ENCODE measurements at places on chromosomes 6 and 20.

- DNase-seq: no peak
Observed at GRCh38 chr6:159806021-159806458, 6.0 kb downstream of the PNLDC1 start.

- no peak for DNase-seq
Observed at GRCh38 chr6:26268659-26269402, 96.2 kb upstream of the BTN3A2 start.

DNA sequence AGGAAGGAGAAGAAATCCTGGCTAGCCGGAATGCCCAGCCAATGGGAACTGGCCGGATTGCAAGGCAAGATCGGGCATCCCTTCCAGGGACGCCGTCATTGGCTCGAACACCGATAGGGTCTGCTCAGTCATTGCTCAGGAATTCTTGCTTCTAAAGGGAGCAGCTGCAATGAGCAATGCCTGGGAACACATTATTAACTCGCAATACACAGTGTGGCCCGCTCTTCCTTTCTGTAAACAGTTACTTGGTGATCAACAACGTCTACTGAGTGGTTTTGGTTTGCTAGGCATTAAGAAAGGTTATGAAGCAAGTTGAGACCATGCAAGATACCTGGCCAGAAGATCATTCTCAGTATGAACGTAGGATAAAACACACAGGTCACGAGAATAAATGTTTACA lies 165.4 kb upstream of the CITED2 start:
- no peak for DNase-seq

- DNase-seq: no peak
Observed at GRCh38 chr6:24272553-24272952, 85.3 kb downstream of the DCDC2 start.

- no peak for DNase-seq
Observed at GRCh38 chr6:159074120-159074684, 29.4 kb upstream of the TAGAP start.

- DNase-seq: no peak
Observed at GRCh38 chr6:167329014-167329413, 4.1 kb downstream of the TTLL2 start.

DNA sequence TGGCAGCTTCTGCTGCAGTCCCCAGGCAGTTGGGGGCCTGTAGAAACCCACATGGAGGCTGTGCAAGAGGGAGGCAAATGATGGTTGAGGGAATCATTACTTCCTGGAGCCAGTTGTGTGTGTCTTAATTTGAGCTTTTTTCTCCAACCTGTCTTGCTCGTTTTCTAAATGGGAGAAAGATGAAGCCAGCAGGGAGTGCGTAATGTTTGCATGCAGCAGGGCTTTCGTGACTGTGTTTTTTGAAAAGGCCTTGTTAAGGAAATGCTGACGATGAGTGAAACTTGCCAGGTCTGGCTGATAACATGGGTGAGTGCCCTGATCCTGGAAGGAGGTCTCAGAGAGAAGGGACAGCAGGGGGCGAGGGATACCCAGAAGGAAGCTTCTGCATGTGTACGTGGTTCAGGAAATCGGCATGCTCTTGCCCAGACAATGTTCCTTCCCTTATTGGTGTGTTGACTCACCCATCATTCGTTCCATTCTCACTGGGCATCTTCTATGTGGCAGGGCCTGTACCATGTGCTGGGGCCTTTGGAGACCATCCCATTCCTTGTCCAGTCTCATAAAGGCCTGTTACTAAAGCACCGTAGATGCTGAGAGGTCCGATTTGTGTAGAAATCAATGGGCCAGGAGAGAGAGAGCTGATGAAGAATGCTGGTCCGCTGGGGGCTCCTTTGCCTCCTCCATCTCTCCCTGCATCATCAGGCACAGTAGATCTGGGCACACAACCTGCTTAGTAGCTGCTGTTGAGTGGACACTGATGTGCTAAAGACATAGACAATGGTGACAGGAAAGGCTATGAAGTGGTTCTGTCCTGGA lies 27.4 kb downstream of the GLP1R start:
- no peak for DNase-seq

GRCh38 chr6:43793875-43794242 lies 23.8 kb downstream of the VEGFA start:
- no peak for DNase-seq

- DNase-seq: no peak
Observed at GRCh38 chr20:474581-474980, 12.2 kb upstream of the TBC1D20 start.

GRCh38 chr20:39109933-39110818 lies 148.0 kb downstream of the DHX35 start:
- DNase-seq: no peak

GRCh38 chr6:106070636-106071035 lies 15.5 kb upstream of the PRDM1 start:
- DNase-seq: no peak

- DNase-seq: no peak
Observed at GRCh38 chr20:61252601-61253263, 671 bp downstream of the CDH4 start.

GRCh38 chr6:93701526-93701925 lies 282.2 kb upstream of the EPHA7 start:
- no peak for DNase-seq

DNA sequence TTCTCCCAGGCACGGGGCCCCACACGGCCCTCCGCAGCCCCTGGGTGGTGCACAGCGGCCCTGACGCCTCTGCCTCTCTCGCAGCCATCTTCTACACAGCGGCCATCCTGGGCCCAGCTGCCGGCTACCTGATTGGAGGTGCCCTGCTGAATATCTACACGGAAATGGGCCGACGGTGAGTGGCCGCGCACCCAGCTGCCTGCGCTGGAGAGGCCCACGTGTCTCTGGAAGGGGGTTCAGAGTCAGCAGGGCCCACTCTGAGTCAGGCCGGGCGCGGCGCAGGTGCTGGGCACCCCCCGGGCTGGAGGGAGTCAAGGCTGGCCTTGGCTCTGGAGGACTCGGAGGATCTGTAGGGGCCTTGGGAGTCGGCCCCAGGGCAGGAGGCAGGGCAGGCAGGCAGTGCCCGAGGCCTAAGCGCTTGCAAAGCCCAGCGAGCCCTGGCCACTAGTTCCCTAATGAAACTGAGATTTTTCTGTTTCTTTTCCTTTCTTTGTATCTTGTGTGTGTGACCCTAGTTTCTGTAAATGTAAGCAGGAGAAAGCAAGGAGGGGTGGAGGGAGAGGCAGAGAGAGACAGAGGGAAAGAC lies 16.4 kb downstream of the SLCO4A1 start:
- no peak for DNase-seq

- no peak for DNase-seq
Observed at GRCh38 chr6:142476452-142476851, 174.6 kb downstream of the ADGRG6 start.

GRCh38 chr20:18543932-18544331 lies 23.3 kb upstream of the SMIM26 start:
- DNase-seq: no peak

GRCh38 chr20:63014710-63015109 lies 7.9 kb upstream of the BHLHE23 start:
- no peak for DNase-seq

- no peak for DNase-seq
Observed at GRCh38 chr6:68473433-68474210, 161.5 kb upstream of the ADGRB3 start.

DNA sequence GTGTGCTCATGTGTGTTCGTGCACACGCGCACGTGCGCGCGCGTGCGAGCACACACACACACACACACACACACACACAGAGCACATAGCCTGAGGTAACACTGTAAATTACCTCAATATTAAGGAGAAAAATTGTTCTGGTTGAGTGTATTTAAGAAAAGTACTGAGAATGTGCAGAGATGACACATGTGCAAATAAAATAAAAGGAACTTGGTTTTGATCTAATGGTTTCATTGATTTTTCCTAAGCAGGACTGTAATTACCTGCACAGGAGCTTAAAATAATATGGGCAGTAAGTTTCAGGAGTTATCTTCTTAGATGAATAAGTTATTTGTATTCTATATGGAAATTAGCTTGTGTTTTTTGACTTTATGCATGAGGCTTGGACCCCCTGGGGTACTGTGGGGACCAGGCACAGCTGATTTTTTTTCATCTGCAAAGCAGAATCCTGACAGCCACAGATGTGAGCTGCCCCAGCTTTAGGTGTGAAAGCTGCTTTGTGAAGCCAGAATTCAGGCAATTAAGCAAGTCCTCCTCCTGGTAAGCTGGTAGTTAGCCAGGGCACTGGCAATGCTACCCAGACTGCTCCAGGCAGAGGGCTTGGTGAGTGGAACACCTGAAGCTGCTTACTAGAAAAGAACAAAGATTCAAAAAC lies 1040.6 kb upstream of the CITED2 start:
- DNase-seq: no peak

GRCh38 chr6:29631209-29631810 lies 1.7 kb downstream of the GABBR1 start:
- no peak for DNase-seq

DNA sequence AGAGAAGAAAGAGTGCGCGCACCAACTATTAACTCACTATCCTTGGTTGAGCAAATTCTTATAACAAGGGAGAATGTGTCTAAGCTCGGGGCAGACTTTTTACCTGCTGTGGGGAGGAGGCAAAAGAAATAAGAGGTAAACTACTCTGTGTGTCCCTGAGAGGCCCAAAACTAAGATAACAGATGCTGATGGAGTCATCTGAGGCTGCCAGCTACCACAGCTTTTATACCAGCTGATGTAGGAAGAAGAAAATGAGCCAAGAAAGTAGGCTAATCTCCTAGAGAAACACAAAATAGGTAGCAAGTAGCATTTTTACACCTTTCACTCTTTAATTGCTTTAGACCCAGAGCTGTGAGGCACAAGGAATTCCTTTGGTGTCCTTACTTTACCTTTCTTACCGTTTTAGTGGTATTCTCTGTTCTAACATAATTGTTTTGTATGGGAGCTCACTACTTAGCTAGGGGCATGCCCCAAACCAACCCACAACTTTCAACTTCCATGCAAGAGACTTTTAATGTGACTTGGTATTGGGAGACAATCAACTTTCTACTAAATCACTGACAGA lies 27.8 kb upstream of the PIM1 start:
- DNase-seq: no peak

GRCh38 chr6:20479526-20479925 lies 54.7 kb upstream of the CDKAL1 start:
- DNase-seq: no peak

GRCh38 chr6:133787122-133787521 lies 101.8 kb upstream of the TCF21 start:
- DNase-seq: no peak

DNA sequence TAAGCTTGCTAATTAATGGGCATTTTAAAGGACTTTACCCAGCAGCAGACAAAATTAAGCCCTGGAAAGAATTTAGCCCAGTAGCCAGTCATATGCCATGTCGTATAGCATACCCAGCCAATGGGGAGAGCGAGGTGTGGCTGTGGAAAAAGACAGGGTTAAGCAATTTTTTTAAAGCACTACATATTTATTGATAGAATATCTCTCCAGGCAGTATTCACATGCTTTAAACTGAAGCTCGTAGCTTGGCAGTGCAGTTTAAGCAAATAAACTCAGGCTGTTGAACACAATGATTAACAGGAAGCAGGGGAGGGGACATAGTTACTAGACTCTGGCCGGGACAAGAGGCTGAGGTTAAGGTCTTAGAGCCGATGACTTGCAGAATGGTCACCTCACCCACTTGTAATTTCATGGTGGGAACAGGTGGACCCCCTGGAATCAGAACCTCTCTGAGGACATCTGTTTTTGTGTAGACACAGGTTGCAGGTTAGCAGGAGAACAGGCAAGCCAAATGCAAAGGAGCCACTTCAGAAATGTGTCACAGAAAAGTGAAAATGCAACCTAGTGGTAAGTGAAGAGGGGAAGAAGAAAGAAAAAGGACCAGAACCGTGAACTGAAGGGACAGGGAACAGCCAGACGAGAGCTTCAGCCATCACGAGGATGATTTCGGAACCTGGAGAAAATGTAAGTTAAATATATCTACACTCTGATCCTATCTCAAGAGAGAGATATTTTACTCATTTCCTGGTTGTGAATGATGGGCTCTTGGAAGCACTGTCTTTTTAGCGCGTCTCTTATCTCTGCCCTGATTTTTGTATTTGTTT lies 7.2 kb downstream of the GCNT2 start:
- peak; percentile 72 for DNase-seq

DNA sequence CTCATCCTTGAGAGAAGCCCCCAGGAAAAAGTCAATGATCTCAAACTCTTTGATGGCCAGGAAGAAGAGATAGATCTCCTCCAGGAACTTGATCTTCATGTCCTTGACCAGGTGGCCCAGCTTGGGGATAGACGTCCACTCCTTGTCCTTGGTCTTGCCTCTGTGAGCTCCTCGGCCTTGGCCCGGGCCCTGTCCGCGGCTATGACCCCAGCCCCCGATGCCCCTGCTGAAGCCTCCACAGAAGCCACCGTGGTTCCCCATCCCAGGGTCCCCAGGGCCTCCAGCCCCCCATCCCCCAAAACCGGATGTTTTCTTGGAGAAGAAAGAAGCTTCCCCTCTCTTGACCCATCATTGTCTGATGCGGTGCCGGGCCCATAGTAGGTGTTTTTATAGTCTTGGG lies 195.1 kb downstream of the ZMYND8 start:
- DNase-seq: no peak

DNA sequence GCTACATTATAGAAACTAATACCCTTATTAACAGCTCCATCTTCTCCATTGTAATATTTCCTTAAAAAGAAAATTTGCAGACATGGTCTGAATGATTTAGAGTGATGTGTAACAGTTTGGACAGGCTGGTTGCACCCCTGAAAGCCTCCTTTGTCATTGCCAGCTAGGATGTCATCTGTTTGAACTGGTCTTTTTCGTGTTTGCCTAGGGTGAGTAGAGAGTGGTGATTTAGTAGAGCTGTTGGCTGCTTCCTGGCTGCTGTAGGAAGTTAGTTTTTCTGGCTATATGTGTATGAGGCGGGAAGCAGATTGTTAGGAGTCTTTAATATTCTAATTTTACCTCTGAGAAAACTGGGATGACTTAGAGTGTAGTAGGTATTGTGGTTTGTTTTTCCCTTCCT lies 101.1 kb downstream of the ZFAND3 start:
- no peak for DNase-seq

DNA sequence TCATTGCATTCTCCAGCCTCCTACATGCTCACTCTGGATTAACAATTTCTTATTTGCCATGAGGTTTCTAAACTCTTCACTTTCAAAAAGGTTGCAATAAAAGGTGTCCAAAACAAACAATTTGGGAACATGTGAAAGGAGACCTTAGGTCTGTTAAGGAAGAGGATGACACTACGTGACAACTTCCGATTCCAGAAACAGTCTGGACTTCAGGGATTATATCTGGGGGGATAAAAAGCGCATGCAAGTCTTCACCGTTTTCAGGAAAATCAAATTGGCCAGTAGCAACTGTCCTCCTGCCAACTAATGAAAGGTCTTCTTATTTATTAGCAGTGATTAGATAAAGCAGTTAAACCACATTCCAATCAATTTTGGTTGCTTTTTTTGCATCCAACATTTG lies 1.8 kb downstream of the ZDHHC14 start:
- no peak for DNase-seq

GRCh38 chr20:63844511-63844991 lies 13.5 kb upstream of the ZBTB46 start:
- DNase-seq: no peak

Measured in activated CD8-positive, alpha-beta memory T cell treated with anti-CD3 and anti-CD28 coated beads for 24 hours (primary cell).